ENCODE measurements at places on chromosomes 16 and 17.

GRCh38 chr17:76253841-76254240, 11.3 kb upstream of the UBALD2 start:
- no peak for DNase-seq

DNA sequence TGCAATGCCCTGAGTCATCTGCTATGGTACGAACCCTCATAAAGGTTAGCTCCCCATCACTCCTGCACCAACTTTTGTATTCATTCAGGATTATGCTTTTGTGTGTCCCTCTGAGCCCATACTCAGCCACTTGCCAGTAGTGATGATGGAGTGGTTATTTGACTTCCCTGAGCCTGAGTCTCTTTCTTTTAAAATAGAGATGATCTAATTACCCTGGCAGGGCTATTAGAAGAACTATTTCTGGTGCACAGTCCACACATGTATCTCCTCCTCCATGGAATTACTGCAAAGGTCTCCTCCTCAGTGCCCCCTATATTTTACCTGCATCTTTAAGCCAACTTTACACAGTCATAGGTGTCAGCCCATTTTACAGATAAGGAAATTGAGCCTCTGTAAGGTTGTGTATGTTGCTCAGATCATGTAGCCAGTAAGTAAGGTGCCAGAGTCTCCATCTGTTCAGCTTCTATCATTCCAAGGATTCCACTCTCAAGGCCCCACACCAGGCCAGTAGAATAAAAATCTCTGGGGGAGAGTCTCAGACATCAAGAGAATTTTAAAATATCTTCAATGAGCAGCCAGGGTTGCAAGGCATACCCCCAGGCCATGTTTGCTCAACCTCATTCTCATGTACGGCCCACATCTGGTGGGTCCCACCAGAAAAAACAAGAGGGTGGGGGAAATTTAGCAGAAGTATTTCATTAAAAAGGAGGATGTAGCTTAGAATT, 333.7 kb upstream of the HSBP1 start:
- DNase-seq = no peak

GRCh38 chr17:57343717-57344116, 87.4 kb downstream of the MSI2 start:
- DNase-seq = no peak

DNA sequence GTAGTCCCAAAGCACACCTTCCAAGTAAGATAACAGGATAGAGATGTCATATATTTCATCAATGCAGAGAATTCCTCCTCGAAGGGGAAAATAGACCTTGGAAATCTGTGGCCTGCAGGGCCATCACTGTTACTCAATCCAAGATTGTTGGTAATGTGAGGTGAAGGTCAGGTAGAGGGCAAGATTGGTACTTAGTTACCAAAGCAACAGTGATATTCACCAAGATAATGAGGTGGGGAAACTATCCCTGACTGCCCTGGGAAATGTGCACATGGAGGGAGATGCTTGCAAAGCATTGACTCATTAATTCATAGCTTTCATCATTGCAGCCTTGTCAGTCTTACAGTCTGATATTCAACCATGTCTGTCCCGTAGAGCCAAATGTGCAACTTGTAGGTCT, 234.1 kb upstream of the MON1B start:
- no peak for DNase-seq

- no peak for DNase-seq
These were observed 688 bp downstream of the ADAP2 start for GRCh38 chr17:30922235-30923030.

DNA sequence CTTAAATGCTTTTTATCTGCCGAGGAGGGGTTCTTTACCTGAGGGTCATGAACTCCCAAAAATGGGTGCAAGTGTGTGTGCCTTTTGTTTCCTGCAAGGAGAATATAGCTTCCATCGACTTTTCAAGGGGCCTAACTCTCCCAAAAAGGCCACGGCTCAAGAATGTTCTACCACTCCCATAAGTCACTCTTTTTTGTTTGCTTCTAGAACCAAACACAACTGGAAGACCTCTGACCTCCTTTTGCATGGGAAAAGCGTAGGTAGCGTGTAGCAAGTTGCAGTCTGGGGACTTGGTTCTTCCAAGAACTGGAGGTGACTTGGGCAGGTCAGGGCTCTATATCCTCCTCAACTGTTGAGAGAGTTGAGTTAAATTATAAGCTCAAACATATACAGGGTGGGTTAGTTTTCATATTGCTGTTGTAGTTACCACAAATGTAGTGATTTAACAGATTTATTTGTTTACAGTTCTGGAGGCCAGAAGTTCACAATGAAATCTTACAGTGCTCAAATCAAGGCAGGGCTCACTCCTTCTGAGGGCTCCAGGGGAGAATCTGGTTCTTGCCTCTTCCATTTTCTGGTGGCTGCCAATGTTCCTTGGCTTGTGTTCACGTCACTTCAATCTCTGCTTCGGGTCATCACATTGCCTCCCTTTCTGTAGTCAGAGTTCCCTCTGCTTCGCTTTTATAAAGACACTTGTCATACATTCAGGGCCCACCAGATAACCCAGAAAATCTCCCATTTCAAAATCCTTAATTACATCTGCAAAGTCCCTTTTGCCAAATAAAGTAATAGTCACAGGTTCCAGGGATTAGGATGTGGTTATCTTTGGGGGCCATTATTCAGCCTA, 1.4 kb downstream of the TMEM97 start:
- no peak for DNase-seq

DNA sequence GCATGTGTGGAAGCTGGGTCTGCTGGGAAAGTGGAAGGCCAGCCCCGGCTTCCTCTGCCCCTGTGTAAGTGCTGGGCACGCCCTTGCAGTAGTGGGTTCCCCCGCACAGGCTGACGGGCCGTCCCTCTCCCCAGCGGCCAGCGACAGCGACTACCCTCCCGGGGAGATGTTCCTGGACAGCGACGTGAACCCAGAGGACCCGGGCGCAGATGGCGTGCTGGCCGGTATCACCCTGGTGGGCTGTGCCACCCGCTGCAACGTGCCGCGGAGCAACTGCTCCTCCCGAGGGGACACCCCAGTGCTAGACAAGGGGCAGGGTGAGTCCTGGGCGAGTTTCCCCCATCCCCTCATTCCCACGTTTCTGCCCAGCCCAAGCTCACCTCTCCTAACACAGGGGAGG, 5.5 kb downstream of the NME3 start:
- no peak for DNase-seq

GRCh38 chr16:79519448-79519847, 81.1 kb downstream of the MAF start:
- no peak for DNase-seq

GRCh38 chr16:66045626-66046025, 320.9 kb upstream of the CDH5 start:
- DNase-seq = no peak

DNA sequence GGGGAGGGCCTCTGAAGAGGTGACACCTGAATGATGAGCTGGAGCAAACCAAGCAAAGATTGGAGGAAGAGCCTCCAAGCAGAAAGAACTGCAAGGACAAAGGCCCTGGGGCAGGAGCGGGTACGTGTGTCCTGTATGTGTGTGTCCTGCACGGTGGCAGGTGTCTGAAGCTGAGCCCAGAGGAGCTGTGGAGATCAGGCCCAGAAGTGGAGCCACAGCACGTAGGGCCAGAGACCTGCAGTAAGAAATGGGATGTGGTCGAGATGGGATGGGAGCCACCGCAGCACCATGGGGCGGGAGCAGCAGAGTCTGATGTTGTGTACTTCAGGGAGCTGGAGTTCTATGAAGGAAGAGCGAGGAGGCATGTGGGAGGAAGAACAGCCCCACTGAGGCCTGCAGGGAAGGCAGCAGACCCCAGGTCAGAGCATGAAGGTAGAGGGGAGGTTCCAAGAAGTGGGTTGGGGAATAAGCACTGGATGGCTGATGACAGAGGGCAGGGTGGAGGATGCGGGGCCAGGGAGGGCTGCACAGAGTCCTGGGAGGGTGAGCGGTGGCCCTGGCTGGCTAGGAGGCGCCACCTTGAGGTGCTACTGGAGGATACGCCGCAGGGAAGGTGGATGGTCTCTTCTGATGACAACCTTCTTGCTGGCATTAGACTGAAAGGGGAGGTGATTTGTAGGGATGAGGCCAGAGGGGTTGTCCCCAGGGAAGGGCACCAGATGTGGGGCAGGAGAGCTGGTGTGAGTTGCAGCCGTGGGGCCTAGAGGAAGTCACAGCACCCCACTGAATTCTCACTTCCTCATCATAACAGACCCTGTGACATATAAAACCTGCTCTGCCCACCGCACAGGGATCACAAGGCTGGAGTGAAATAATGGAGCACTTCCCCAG, 10.6 kb upstream of the CETP start:
- peak; percentile 27 for DNase-seq

DNA sequence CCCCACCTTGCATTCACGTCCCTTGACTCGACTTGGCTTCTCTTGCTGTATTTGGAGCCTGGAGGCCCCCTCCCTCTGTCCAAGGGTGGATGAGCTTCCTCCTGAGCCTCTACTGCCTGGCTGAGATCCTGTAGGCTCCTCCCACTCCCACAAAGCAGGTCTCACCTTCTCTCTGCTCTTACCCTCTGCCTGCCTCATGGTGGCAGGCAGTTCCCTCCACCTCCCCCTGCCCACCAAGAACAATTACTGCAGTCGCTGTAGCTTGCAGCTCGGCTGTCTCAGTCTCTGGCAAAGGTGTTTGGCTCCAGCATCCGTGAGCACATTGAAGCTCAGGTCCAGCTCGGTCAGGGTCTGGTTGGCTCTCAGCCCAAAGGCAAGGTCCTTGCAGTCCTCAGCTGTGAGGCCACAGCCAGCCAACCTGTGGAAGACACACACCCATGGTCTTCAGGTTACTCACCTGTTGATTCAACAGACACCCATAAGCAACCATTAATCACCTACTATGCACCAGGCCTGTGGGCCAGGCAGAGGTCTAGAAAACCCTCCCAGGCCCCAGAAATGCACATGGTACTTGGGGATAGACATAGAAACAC, 42.6 kb downstream of the NLRP1 start:
- no peak for DNase-seq

- DNase-seq = no peak
These were observed 10.8 kb downstream of the SLC22A31 start for GRCh38 chr16:89189358-89190025.

DNA sequence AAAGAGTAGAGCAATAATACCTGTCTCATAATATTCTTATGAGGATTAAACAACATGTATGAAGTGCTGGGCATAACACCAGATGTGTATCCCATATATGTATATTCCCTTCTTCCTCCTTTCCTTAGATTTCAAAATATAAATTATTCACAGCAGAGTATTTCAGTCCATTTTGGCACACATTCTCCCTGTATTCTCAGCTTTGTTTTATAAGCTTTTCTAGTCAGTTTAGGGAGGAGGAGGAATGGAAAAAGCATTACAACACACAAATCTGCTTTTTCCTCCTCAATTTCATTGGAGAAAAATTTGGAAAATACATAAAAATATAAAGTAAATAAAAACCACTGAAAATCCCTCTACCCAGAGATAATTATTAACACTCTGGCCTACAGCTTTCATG, 46.6 kb upstream of the CORO6 start:
- DNase-seq = no peak

DNA sequence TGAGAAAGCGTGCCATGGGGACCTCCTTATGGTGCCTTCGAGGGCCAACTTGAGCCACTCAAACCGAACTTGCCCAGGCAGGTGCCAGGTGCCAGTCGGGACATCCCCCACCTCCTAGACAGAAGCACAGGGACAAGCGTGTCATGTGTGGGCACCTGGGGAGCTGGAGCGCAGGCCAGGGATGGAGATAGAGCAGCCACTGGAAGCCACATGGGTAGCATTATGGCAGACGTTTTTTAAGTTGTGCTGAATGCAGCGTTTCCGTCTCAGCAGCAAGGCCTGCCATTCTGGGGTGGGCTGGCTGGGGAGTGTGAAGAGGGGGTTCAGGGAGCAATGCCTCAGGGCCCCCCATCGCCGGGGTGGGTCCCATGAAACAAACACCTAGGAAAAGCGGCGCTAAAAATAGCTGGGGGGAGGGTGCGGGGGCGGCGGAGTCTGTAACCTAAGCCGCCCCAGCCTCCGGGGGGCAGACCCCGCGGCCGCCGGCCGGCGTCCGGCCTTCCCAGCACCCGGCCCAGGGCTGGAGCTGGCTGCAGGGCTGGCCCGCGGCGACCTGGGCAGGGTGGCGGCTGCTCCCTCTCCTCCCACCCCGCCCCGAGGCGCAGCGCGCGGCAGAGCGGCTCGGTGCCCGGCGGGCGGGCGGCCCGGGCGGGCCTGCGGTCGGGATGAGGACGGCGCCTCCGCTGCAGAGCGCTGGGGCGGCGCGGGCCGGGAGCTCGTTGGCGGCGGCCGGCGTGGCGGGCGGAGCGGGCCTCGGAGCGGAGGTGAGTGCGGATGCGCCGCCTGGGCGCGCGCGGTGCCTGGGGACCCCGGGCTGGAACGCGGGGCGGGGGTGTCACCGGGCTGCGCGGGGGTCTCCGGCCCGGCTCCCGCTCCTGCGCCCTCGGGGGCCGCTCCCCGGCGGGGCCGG, at the start of gene ZNF469:
ZNF469 (plus strand) TSS at position 469 of the 910 bp plus-strand sequence. CDS start 44,512 bp downstream, outside the sequence.
- DNase-seq = no peak

- no peak for DNase-seq
These were observed 78.1 kb upstream of the CPHXL start for GRCh38 chr16:75804368-75804767.

GRCh38 chr16:56295059-56295665, 103.9 kb downstream of the GNAO1 start:
- DNase-seq = no peak

DNA sequence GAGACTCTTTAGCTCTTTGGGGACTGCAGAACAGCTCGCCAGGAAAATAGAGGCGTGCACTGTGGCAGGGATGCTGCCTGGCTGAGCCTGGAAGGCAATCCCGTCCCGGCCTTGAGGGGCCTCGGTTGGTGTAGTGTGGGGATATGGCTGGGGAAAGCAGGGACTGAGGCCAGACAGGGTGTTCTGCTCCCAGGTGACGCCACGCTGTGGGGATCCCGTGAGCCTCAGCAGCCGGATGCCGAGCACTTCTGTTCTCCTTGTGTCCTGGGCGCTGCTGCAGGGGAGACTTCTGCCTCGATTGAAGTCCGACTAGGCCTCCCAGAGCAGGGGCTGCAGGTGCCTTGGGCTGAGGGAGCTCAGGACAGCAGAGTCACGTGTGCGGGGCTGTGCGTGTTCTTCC, 72.6 kb downstream of the BANP start:
- DNase-seq = no peak

- DNase-seq = peak; percentile 70
These were observed 2.9 kb downstream of the GNAO1 start for GRCh38 chr16:56193951-56194726.

DNA sequence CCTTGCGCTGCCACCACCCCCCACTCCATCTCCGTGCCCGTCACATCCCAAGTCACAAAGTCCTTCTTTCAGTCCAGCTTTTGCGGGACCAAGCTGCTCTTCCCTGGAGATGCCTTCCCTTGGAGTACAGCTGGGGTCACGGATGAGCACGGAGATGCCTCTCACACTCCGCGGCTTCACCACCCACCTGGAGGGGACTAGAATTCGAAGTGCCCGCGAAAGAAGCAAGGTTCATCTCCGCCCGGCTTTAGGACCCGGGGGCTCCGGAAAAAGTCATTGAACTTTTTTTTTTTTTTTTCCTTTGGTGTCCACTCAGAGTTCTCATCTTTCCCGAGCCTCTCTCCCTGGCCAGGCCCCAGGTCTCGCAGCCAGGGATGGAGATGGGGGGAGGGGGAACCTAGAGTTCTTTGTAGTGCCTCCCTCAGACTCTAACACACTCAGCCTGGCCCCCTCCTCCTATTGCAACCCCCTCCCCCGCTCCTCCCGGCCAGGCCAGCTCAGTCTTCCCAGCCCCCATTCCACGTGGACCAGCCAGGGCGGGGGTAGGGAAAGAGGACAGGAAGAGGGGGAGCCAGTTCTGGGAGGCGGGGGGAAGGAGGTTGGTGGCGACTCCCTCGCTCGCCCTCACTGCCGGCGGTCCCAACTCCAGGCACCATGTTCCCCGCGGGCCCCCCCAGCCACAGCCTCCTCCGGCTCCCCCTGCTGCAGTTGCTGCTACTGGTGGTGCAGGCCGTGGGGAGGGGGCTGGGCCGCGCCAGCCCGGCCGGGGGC, at the start of gene FKBP10:
FKBP10 (plus strand) TSS at position 624 of the 771 bp plus-strand sequence; CDS start at position 655, 31 bp downstream.
- peak; percentile 20 for DNase-seq

GRCh38 chr16:1923299-1924034, 5.3 kb upstream of the HS3ST6 start:
- no peak for DNase-seq
